ENCODE measurements at places on chromosomes 1 and 21.

DNA sequence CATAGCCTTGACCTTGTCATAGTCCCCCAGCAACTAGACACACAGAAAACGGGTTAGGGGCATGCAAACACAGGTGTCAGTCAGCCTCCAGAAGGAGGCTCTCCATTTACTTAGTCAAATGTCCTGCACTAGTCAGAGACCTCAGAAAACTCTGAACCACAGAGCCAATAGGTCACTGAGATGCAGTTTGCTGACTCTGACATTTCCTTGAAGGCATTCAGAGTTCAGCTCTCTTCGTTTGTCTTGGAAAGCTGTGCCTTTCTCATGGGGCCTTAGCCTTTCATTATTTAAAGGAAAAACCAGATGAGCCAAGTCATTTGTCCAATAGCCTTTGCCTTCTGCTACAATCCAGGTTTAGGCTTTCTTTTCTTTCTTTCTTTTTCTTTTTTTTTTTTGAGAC lies 3.5 kb downstream of the OLFML2B start:
- H3K27ac ChIP-seq: no peak overlapping the region
- DNase-seq: no peak
- no peaks in the 10 kb centered on the region for H3K27me3 ChIP-seq

GRCh38 chr21:44649521-44650100 lies 3.4 kb downstream of the KRTAP10-11 start:
- H3K4me1 ChIP-seq: no peaks in the 10 kb centered on the region
- H3K36me3 ChIP-seq: no peaks in the 10 kb centered on the region
- no peak overlapping the region for H3K27ac ChIP-seq
- DNase-seq: no peak
- H3K27me3 ChIP-seq: no peaks in the 10 kb centered on the region

DNA sequence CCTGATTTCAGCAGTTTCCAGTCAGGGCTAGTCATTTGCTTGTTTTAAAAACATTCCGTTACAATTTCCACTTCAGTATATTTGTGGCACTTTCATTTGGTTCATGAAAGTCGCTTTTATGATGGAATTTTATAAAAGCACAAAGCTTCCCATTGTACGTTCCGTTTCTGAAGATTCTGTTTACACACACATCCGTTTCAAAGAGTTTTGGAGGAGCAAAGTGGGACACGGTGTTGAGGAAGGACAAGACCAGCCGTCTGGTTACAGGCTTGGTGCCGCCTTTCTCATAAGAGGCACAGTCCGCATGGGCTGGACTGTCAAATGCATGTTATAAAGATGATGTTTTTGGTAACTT lies 60.3 kb downstream of the FAAP20 start:
- no peaks in the 10 kb centered on the region for H3K36me3 ChIP-seq
- H3K27ac ChIP-seq: no peak overlapping the region
- no peak for DNase-seq
- no peak overlapping the region for H3K4me3 ChIP-seq

- no peak overlapping the region for H3K27ac ChIP-seq
- H3K27me3 ChIP-seq: no peaks in the 10 kb centered on the region
- DNase-seq: no peak
- H3K36me3 ChIP-seq: no peaks in the 10 kb centered on the region
- peaks cover 6% of the 10 kb centered on the region for H3K4me1 ChIP-seq
- H3K4me3 ChIP-seq: no peak overlapping the region
Observed at GRCh38 chr1:78369546-78369945, 121.2 kb upstream of the PTGFR start.

DNA sequence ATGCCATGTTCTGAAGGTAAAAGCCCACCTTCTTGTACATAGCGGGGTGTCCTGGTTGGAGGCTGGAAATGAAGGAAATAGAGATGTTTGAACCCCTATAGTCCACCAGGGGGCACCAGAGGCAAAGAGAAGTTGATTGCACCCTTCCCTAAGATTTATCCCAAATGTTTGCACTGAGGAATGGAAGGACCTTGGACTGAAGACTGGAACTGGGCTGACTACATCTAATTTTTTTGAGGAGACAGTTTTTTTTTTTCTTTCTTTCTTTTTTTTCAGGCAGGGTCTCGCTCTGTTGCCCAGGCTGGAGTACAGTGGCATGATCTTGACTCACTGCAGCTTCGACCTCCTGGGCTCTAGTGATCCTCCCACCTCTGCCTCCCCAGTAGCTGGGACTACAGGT lies 55.3 kb upstream of the EIF4G3 start:
- H3K27me3 ChIP-seq: no peaks in the 10 kb centered on the region
- H3K27ac ChIP-seq: no peak overlapping the region
- peaks cover 8% of the 10 kb centered on the region for H3K4me1 ChIP-seq

GRCh38 chr1:89842567-89843272 lies 21.9 kb downstream of the LRRC8D start:
- H3K36me3 ChIP-seq: no peaks in the 10 kb centered on the region
- DNase-seq: peak; percentile 35
- H3K4me1 ChIP-seq: peaks cover 15% of the 10 kb centered on the region

DNA sequence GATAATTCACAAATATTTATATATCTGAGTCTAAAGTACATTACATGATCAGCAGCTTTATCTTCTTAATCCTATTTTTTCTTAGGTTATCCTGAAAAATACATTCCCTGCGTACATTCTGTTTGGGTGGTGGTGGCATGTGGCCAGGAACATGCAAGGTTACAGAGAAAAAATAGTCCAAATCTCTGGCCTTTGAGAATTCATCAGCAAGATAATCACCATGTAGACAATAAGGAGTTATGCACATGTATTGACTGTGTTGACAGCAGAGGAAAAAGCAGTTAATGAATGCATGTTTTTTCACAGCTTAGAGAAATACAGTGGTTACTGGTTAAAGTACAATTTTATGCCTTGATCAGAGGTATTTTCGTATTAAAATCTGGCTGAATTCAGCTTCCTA lies 49.0 kb downstream of the ABCA4 start:
- H3K4me1 ChIP-seq: peaks cover 28% of the 10 kb centered on the region
- H3K4me3 ChIP-seq: no peak overlapping the region
- DNase-seq: no peak

DNA sequence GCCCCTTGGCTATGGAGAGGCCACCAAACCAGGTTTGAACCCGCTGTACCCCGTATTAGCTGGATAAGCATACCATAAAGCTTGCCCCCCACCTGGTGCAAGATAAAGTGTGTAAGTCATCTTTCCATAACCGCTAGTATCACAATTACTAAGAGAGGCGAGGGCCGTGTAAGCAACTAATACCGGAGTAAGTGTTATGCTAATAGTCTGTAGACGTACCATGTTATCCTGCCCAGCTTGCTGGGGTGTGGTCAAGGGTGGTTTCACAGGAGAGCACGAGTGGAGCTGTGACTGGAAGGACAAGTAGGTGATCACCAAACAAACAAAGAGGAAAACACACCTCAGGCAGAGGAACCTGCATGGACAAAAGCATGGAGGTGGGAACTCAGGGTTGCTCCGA lies 3.6 kb upstream of the TNFRSF1B start:
- H3K4me1 ChIP-seq: peaks cover 12% of the 10 kb centered on the region
- peaks cover 16% of the 10 kb centered on the region for H3K27me3 ChIP-seq
- DNase-seq: no peak
- H3K4me3 ChIP-seq: no peak overlapping the region
- H3K27ac ChIP-seq: no peak overlapping the region
- no peaks in the 10 kb centered on the region for H3K36me3 ChIP-seq

DNA sequence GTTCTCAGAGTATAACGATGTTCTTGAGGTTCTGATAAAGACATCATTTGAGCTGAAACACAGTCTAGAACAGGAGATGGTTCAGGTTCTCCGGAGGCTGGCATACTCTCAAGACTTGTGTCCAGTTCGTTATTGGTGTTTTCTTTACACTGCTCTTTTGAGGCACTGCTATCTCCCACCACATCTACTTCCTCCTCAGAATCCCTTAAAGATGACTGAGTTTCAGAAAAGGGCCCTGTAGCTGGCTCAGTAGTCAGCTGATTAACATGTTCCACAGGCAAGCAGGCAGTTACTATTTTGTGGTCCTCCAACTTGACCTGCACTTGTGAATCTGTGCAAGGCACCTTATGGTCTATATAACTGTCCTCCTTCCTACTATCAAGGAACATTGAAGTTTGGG lies 50.2 kb downstream of the ZZZ3 start:
- no peaks in the 10 kb centered on the region for H3K27me3 ChIP-seq
- no peak overlapping the region for H3K27ac ChIP-seq
- H3K36me3 ChIP-seq: peaks cover 13% of the 10 kb centered on the region
- no peaks in the 10 kb centered on the region for H3K4me1 ChIP-seq
- DNase-seq: no peak

DNA sequence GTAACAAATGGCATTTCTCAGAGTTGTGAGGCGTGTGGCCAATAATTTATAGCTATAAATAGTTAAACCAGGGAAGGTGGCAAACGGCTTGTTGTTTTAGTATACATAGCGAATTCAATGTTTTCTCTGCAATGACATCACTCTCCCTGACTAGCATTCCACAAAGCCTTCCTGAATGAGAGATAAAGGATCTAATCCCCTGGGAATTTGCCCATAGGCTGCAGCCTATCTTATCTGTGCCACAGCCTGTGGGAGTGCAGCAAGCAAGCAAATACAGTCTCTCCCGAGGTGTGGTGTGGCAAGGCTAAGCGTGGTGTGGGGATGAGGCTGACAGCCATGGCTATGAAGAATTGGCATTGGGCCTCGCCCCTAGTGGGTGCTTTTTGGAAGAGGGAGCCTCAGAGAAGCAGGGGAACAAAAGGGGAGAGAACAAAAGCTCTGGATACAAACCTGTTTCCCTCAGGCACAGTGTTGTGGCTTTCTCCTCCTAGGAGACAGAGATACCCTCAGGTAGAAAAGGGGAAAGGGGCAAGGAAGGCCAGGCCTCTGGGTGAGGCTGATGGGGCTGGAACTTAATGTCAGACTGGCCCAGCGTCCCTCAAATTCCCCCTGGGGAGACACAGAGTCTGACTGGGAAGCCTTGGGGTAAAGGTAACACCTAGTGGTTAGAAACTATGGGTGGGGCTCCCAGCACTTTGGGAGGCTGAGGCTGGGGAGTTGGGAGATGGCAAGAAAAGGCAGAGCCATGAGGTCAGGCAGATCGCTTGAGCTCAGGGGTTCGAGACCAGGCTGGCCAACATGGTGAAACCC lies 8.9 kb downstream of the TAGLN2 start:
- no peak overlapping the region for H3K4me3 ChIP-seq
- peaks cover 32% of the 10 kb centered on the region for H3K36me3 ChIP-seq
- peak; percentile 84 for DNase-seq
- H3K27ac ChIP-seq: peak overlapping the region; percentile 88
- no peaks in the 10 kb centered on the region for H3K27me3 ChIP-seq

GRCh38 chr1:244393604-244394176 lies 58.0 kb downstream of the ADSS2 start:
- H3K4me1 ChIP-seq: no peaks in the 10 kb centered on the region
- no peak for DNase-seq
- H3K36me3 ChIP-seq: no peaks in the 10 kb centered on the region
- H3K4me3 ChIP-seq: no peak overlapping the region

- no peak overlapping the region for H3K27ac ChIP-seq
- no peaks in the 10 kb centered on the region for H3K36me3 ChIP-seq
- H3K27me3 ChIP-seq: no peaks in the 10 kb centered on the region
Observed at GRCh38 chr1:80910426-80910825, 890.3 kb upstream of the ADGRL2 start.

GRCh38 chr21:37214952-37215351 lies 52.2 kb downstream of the VPS26C start:
- H3K4me1 ChIP-seq: peaks cover 1% of the 10 kb centered on the region
- no peak for DNase-seq
- H3K36me3 ChIP-seq: no peaks in the 10 kb centered on the region
- no peak overlapping the region for H3K4me3 ChIP-seq

GRCh38 chr1:44867801-44868200 lies 24.7 kb upstream of the PTCH2 start:
- H3K27ac ChIP-seq: no peak overlapping the region
- no peaks in the 10 kb centered on the region for H3K27me3 ChIP-seq
- H3K4me3 ChIP-seq: no peak overlapping the region
- H3K36me3 ChIP-seq: peaks cover 2% of the 10 kb centered on the region
- no peaks in the 10 kb centered on the region for H3K4me1 ChIP-seq
- no peak for DNase-seq

DNA sequence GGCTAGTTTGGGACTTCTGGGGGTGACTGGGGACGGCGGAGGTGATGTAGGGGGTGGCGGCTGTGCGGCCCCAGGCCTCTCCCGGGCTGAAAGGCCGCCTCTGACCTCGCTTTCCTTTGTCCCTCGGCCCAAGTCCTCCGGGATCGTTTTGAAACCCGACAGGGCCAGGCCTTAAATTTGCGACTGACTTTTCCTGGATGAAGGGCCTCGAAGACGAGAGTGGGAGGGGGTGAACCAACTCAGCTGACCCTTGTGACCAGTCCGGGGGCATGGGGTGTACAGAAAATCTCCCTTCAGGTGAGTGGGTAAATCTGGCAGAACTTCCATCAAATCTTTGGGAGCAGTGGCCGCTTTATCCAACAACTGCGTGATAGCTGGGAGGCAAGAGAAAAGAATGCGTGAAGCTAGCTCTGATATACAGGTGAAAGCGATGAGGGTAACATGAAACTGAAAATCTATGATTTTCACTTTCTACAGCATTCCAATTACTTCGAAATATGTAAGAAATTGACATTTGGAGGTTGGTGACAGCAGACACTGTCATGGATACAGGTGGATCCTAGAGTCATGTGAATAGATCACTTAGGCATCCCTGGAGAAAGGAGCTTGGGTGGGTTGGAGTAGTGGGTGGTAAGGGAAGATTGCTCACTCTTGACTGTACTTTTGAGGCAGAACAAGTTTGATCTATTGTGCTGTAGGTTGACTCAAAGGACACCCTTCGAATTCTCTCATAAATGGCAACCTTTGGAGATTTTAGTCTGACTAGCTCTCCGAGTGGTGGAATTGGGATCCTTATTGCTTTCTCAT lies 885 bp downstream of the AHCYL1 start:
- peaks cover 5% of the 10 kb centered on the region for H3K36me3 ChIP-seq
- H3K4me1 ChIP-seq: peaks cover 22% of the 10 kb centered on the region
- H3K27me3 ChIP-seq: no peaks in the 10 kb centered on the region

GRCh38 chr1:60899464-60899863 lies 182.9 kb upstream of the NFIA start:
- H3K4me1 ChIP-seq: peaks cover 8% of the 10 kb centered on the region
- no peak overlapping the region for H3K4me3 ChIP-seq
- no peaks in the 10 kb centered on the region for H3K36me3 ChIP-seq
- no peaks in the 10 kb centered on the region for H3K27me3 ChIP-seq
- no peak overlapping the region for H3K27ac ChIP-seq

GRCh38 chr1:179550746-179551682 lies 24.7 kb downstream of the NPHS2 start:
- DNase-seq: peak; percentile 33
- no peak overlapping the region for H3K27ac ChIP-seq
- H3K27me3 ChIP-seq: no peaks in the 10 kb centered on the region
- peaks cover 4% of the 10 kb centered on the region for H3K4me1 ChIP-seq
- no peak overlapping the region for H3K4me3 ChIP-seq
- no peaks in the 10 kb centered on the region for H3K36me3 ChIP-seq

- peaks cover 7% of the 10 kb centered on the region for H3K4me1 ChIP-seq
- no peak overlapping the region for H3K4me3 ChIP-seq
- no peak for DNase-seq
- no peaks in the 10 kb centered on the region for H3K36me3 ChIP-seq
Observed at GRCh38 chr1:25815208-25816111, 4.3 kb upstream of the MTFR1L start.

- no peak overlapping the region for H3K4me3 ChIP-seq
- no peaks in the 10 kb centered on the region for H3K4me1 ChIP-seq
- no peak for DNase-seq
- no peak overlapping the region for H3K27ac ChIP-seq
Observed at GRCh38 chr1:56191369-56191768, 388.0 kb downstream of the PLPP3 start.
